ENCODE measurements at places on chromosomes 3 and 15.
A peak's percentile ranks its signal among the peaks of the same experiment; 100 is the strongest.

DNA sequence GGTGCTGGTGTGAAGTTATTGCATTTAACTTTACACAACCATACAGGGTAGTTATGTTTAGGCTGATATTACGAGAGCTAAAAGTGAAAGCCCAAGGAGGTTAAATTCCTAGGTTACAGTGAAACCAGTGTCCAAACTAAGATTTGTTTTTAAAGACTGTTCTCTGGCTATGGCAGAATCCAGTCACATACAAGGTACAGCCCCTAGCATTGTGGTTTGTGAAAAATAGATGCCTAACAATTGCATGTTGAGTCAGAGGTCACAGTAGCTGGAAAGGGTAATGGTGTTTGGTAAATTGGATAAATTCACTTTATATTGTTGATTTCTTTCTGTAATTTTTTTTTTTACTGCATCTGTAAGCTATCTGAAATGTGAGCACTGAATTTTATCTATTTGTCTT is 614.6 kb upstream of the TBL1XR1 start:
- DNase-seq = no peak

DNA sequence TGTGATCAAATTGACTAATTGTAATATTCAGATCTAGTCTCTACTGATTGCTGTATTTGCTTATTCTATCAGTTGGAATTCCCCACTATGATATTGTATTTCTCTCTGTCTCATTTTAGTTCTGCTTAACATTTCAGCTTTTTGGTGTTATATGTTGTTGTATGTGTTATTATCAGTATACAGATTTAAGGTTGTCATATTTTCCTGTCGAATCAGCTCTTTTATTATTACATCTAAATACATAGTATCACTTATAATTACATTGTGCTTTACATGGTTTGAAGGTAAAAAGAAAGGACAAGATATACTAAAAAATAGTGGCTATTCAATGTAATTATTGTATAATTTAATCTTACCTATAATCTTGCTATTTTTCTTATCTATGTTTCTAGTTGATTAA is 207.3 kb downstream of the LRTM1 start:
- no peak for DNase-seq

DNA sequence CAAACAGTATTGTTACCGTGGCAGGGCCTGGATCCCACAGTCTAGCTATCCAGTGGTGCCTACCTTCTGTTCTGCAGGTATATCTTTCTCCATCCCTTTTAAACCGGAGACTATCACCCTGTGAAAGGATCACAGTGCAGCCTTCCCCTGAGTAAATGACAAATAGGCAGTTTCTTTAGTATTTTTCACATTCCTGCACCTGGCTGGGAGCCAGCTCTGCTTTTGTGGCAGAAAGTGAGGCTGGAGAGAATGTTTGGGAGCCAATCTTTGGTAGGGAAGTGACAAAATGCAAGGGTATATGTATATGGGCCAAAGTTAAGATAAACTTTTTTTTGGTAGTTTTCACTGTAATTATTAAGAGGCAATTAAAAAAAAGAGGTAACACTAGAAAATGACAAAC is 54.8 kb downstream of the ARHGEF26 start:
- DNase-seq = no peak

GRCh38 chr15:64925335-64926330 is 13.9 kb downstream of the ANKDD1A start:
- DNase-seq = peak; percentile 39

- DNase-seq = no peak
These were observed 77.7 kb upstream of the RAD18 start for GRCh38 chr3:9040996-9041395.
